DMS 273 treated with DMSO at 0.1 percent for 48 hours (cell line): ENCODE measurements at places on chromosomes 5 and 9.
A peak's percentile ranks its signal among the peaks of the same experiment; 100 is the strongest.

DNA sequence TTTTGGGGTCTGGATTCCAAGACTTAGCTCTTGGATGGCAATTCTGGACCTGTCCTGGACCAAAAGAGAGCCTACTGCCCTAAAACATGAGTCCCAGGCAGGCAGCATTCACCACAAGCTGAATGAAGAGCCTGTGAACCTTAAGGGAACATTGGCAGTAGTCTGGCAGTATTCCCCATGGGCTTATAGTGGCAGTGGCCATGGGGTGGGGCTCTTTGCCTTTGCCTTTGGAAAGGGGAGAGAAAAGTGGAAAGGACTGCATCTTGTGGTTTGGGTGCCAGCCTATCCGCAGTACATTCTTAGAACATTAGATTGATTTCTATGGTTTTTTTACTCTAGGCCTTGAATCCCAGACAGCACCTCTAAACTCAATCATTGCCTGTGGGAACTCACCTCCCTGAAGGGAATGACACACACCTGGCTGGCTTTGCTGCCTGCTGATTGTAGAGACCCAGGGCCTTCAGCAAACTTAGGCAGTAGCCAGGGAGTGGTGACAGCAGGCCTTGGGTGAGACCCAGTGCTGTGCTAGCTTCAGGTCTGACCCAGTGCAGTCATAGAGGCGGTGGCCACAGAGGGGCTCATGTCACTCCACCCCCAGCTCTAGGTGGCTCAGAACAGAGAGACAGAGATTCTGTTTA is 216.3 kb downstream of the CETN3 start:
- no peak for DNase-seq

DNA sequence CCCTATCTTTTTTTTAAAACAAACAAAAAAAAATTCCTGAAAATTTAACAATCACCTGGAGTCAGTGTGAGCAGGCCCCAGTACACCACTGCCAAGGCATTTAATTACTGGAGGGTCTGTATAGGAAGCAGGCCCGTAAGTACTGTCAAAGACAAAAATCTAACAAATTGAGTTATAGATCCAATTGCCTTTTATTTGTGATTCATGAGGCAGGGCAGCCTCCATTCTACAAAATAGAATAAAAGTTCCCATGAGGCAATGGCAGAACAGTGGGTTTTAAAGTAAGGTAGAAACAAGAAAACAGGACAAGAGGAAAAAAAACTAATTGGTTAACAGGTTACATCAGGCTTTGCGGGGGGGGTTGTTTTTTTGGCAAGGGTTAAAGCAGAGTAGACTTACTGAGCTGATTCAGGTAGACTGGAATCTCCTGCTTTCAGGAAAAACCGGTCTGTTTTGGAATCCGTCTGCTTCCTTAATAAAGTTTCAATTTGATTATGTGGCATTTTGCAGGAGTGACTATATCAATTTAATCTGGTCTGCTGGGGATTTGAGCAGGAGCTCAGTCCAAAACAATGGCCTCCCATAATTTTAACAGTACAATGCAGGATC is 48.9 kb downstream of the AUH start:
- no peak for DNase-seq

- no peak for DNase-seq
Measured at GRCh38 chr9:133261103-133261752, 13.8 kb downstream of the ABO start.

GRCh38 chr5:96614110-96614691 is 48.0 kb upstream of the CAST start:
- peak; percentile 30 for DNase-seq

DNA sequence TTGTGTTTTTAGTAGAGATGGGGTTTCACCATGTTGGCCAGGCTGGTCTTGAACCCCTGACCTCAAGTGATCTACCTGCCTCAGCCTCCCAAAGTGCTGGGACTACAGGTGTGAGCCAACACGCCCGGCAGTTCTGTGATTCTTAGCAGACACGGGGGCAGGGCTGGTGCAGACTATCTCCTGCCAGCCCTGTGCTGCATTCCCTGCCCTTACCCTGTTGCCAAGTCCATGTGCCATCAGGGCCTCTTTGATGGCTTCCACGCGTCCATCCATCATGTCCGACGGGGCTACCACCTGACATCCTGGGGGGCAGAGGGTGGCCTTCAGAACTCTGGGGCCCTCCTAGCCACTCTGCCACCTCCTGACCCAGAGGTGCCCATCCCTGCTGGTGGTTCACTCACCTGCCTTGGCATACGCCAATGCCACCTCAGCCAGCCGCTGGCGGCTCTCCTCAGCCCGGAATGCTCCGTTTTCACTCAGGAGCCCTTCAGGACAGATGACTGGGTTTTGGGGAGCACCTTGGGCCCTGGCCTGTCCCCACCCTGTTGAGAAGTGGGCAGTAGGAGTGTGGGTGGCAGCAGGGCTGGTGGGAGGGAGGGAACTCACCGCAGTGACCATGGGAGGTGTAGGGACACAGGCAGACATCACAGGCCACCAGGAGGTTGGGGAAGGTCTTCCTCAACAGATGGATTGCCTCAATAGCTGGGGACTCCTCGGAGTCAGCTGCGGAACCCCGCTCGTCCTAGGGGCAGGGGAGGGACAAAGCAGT is 10.7 kb downstream of the ALAD start:
- no peak for DNase-seq

GRCh38 chr5:107624235-107624634 is 46.5 kb downstream of the EFNA5 start:
- no peak for DNase-seq
